HepG2 (cell line): ENCODE measurements at places on chromosomes 16 and 17.
A peak's percentile ranks its signal among the peaks of the same experiment; 100 is the strongest.

GRCh38 chr16:3137267-3137666 is 2.4 kb downstream of the ZNF213 start:
- DNase-seq, result no peak

- no peak for DNase-seq
Observed at GRCh38 chr16:3112881-3113574, 642 bp downstream of the ZNF205 start.

- no peak for DNase-seq
Observed at GRCh38 chr17:64741038-64741641, 79.0 kb upstream of the SMURF2 start.

GRCh38 chr17:82775001-82775823 is 23.3 kb downstream of the TBCD start:
- DNase-seq, result peak; percentile 51

- no peak for DNase-seq
Observed at GRCh38 chr17:17189559-17189958, 16.6 kb downstream of the PLD6 start.

DNA sequence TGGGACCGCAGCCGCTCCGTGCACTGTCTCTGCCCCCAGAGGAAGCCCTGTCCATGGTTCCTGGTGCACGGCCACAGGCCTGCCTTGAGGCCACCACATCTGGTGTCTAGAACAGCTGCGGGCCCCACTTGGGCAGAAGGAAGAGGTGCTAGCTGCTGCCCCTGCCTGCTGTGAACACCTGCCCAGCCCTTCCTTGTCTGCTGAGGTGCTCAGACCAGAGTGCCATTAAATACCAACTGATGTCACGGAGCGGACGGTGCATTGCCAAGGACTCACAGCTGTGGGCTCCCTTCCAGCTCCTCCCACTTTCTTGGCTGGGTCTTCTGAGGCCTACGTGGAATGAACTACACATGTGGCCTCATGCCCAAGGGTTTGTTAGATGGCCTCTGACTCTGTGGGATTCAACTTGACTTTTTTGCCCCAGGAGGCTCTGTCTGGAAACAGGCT is 146.1 kb downstream of the RAB11FIP4 start:
- DNase-seq, result no peak

GRCh38 chr17:9054126-9054975 is 33.0 kb downstream of the NTN1 start:
- DNase-seq, result no peak

DNA sequence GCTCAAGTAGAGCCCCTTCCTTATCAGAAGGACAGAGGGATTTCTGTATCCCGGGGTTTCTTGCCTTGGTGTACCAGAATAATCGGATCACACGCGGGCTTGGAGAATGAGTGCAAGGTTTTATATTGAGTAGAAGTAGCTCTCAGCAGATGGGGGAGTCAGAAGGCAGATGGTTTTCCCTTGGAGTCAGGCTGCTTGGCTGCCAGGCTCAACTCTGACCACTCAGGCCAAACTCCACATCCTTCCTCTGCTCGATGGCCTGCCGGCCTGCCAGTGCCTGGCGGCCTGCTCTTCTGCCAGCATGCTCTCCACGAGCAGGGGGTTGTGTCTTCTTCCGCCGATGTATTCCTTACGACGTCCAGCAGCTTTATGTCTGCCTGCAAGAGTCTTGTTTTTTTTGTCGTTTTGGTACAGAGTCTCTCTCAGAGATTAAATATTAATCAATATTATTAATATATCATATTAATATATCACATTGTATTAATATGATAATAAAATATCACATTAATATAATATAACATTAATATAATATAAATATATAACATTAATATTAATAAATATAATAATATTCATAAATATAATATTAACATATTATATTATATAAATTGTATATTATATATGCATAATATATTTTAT is 229.2 kb upstream of the WSCD1 start:
- no peak for DNase-seq

GRCh38 chr16:88715312-88716190 is 9.2 kb downstream of the CTU2 start:
- no peak for DNase-seq

DNA sequence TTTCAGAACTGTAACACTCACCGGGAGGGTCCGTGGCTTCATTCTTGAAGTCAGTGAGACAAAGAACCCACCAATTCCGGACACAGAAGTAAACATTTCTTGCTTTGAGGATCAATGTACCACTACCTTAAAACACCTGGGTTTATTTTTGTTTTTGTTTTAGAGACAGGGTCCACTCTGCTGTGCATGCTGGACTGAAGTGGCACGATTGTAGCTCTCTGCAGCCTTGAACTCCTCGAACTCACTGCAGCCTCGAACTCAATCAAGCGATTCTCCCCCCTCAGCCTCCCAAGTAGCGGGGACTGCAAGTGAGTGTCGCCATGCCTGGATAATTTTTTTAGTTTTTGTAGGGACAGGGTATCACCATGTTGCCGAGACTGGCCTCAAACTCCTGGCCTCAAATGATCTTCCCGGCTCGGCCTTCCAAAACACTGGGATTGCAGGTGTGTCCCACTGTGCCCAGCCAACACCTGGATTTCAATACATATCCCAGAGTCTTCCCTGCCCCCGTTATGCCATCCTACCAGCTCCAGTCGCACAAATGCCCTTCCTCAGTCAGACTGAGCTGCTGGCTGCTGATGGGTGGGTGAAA is 13.0 kb upstream of the CES4A start:
- DNase-seq, result no peak

GRCh38 chr17:10010752-10011151 is 105.7 kb upstream of the RCVRN start:
- no peak for DNase-seq

DNA sequence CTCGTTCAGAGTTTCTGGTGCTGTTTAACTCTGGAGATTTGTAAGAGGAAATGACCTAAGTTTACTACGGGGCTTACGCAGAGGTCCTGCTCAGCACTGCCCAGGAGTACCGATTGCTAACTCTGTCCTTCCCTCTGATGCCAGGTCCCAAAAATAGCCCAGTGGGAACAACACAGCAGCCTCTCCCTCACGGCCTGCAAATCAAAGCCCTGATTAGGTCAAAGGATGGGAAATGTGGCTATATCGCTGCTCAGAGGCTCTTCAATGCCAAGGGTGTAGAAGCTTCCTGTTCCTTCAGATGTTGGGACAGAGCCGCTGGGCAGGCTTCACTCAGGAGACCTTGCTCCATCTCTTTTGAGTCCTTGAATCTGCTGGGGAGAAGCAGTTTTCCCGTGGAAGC is 174.2 kb upstream of the KCNJ16 start:
- no peak for DNase-seq
